NCI-H446 treated with DMSO at 0.1 percent for 48 hours (cell line): ENCODE measurements at places on chromosomes 7 and 10.

- DNase-seq: no peak
Measured at GRCh38 chr7:73881352-73882046, 20.5 kb downstream of the TMEM270 start.

- DNase-seq: no peak
Measured at GRCh38 chr7:114432061-114432460, 17.4 kb downstream of the FOXP2 start.

- DNase-seq: no peak
Measured at GRCh38 chr7:100654908-100655831, 1.1 kb downstream of the ACTL6B start.

DNA sequence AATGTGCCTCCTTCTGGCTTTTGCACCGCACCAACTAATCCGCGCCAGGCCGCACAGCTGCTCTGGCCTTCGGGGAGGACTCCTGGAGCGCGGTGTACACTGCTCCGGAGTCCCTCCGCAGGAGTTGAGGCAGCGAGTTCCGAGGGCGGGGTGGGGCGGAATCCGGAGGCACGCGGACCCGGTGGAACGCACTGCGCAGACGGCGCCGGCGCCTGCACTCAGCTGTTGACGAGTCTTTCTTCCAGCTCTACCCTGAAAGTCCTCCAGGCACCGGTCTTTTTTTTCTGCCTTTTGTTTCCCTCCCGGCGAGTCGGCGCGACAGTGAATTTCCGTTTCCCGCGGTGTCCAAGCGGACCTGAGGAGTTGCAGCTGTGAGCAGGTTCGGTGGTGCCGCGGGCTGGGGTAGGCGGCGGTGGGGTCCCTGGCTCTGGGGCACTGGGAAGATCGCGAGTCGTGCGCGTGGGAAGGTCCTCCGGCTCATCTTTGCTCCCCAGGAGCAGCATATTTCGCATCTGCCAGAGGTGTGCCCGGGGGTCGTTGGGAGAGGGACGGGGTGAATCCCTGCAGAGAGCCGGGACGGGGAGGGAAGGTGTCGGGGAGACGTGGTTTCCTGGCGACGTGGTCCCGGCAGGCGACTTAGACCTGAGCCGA is 44.1 kb downstream of the SFTPD start:
- DNase-seq: no peak

GRCh38 chr10:70743430-70743788 is 41.8 kb downstream of the TBATA start:
- no peak for DNase-seq

GRCh38 chr7:8051373-8051772 is 82.8 kb downstream of the GLCCI1 start:
- no peak for DNase-seq

DNA sequence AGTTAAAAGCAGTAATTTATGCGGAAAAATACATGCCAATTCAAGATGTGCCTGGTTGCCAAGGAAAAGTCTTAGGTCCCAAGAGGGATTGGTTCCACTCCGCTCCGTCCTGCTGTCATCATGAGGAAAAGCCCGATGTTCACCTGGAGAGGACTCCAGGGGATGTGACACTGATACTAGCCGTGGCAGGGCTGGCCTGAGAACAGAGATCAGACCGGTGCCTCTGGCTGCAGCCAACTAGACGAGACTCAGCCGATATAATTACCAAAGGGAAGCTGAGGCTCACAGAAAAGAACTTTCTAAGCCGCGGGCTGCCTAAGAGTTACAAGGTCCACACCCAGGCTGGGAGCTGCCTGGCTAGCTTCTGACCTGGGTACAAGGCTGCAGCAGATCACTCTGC is 81.3 kb upstream of the UNC5B start:
- DNase-seq: peak; percentile 25

DNA sequence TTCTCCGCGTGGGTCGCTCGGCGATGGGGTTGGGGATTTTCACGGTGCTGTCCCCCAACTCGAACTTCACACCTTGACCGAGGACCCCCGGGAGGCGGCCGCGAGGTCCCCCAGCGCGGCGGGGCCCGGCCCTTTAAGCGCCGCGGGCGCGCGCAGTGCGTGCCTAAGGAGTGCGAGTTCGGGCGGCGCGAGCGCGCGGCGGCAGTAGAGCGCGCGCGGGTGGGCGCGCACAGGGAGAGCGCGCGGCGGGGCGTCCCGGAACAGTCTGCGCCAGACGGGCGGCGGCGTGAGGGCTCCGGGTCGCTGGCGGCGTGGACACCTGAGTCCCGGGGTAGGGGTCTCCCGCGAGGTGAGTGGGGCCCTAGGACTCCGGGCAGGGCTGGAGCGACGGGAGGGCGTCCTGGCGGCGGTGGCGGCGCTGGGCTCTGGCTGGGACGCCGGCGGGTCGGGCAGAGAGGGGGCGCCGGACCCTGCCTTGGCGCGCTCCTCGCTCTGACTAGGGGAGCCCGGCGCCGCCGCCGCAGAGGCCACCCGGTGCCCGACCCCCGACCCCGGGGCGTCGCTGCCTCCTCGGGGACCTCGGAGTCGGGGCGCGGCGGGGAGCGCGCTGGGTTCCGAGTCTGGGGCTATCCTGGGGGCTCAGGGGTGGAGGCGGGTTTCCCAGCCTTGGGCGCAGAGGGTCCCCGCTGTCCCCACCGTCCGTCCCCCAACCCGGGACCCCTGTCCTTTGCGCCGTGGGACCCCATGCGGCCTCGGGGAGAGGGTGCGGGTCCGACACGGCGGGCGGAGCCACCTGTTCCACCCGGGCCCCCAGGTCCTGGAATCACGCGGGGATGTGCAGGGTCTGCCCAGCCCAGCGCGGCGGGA is at the start of gene PROSER2:
TSS of gene PROSER2 (plus strand) at position 235 of the 867 bp plus-strand sequence. CDS start 28,722 bp downstream, outside the sequence.
- DNase-seq: no peak

DNA sequence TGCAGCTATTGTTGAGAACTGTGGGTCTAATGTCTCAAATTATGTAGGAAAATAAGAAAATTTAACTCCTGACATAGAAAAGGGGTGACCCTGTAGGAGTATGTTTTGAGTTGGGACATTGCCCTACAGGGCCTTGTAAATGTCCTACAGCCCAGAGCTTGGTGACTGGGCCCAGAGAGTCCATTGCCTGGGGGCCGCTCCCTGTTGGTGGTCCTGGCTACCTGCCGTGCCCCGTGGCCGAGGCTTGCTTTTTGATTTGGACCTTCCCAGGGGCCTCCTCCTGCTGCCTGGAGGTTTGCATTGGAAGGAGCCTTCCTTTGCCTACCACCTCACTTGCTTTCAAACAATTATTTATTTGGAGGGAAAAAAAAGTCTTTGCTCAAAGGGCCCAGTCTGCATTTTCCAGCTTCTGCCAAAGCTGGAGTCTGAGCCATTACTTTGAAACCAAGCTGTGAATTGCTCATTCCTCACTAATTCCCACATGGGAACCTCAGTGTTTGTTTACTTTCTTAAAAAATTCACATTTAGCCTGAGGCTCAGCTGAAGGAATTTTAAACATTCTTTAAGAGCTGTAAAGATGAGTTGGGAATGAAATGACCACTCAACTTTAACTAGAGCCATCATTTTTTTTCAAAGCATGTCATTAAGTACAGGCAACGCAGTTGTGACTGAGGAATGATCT is 355.0 kb downstream of the GLRX3 start:
- DNase-seq: no peak
